ENCODE measurements at places on chromosomes 11 and 22.

- no peak for DNase-seq
These were observed 47.4 kb downstream of the CHST1 start for GRCh38 chr11:45617871-45618601.

DNA sequence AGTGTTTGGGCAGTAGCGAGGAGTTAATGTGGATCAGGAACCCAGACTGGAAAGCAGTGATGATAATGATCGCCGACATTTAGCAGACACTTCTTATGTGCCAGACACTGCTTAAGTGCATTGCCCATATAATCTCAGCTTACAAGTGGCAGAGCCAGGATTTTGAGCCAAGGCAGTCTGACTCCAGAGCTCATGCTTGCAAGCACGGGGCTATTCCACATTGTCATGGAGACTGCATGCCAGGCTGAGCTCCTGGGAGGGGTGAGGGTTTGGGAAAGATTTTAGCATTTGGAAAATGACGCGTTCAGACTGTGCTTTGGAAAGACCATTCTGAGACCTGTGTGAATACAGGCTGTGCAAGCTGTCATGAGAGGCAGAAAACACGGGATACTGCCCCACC, 302.7 kb downstream of the DDX10 start:
- DNase-seq: no peak

DNA sequence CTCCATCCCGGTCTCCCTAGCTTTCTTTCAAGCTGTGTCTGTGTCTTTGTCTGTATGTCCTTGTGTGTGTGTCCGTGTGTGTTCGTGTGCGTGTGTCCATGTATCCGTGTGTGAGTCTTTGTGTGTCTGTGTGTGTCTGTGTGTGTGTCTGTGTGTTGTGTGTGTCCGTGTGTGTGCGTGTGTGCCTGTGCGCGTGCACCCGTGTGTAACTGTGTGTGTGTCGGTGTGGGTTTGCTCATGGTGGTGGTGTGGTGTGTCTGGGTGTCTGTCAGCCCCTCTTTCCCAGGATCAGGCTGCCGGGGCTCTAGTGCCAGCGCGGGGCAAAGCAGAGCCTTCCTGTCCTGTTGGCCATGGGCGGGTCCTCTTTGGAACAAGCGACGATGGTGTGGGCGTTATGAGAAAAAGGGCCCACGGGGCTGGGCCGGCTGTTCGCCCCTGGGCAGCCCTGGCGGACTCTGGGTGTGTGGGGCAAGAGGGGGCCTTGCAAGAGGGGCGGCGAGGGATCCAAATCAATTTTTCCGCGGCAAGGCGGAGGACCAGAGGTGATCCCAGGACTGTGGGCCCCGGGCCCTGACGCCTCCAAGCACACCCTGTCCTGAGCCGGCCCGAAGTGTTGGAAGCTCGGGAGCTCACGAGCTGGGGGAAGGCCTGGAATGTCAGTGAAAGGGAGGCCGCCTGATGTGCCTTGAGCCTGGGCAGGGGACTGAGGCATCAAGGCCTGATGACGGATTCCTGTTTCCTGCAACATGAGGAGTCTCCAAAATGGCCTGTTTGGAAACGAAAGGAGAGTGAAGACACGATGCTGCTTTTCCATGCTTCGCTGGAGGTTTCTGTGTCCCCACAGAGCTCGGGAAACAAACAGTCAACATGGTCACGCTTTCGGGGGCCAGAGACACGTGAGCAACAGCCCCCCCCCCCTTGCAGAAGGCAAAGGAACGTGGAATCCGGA, 3929.2 kb upstream of the OR11H1 start:
- DNase-seq: no peak

DNA sequence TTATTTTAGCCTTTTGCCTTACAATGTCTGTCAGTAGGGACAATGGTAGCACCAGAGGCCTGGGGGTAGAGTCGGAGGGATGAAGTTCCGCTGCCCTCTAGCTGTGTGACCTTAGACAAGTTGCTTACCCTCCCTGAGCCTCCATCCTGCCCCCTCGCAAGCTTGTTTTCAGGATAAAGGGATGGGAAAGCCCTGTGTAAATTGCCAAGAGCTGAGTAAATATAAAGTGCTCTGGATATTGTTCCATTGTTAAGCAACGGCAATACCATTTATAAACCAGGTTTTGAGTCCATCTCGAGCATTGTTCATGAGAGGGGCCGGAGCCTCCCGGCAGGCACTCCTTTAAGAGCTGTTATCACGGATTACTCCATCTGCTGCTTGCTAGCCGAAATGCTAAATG, 72.9 kb downstream of the ZBTB16 start:
- no peak for DNase-seq
